CD4-positive, alpha-beta T cell (primary cell): ENCODE measurements at places on chromosomes 11 and 22.

GRCh38 chr11:21484039-21484438 is 708.8 kb upstream of the ANO5 start:
- DNase-seq: no peak

DNA sequence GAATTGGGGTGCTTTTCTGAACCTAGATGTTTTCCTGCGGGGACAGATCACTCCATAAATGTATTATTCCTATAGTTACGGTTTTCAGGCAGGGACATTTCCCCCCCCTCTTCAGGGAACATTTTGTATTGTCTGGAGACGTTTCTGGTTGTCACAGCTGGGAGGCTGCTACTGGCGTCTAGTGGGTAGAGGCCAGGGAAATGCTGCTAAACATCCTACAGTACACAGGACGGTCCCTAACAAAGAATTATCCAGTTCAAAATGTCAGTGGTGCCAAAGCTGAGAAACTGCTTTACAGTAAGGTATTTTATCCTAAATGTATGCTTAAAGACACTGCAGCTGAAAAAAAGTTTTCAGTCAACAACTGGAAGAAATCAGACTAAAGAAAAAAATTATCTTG is 19.4 kb downstream of the PIWIL4 start:
- no peak for DNase-seq

- no peak for DNase-seq
Observed at GRCh38 chr22:48338793-48339705, 1488.6 kb downstream of the BRD1 start.

DNA sequence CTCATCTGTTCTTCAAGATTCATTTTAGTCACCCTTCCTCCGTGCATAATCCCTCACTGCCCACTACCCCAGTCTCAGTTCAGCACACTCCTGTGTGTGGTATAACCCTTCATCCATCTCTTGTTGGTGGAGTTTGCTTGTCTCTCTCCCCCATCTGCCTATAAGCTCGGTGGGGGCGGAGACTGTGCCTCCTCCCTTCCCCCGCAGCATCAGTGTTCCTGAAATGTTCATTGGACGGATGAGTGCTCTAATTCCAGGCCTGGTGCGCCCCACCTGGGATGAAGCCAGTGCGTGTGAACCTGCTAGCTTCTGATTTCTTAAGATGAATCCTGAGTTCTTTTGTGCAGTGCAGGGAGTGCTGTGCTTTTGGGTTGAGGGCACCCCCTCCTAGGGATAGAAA is 100.0 kb downstream of the GRIK4 start:
- no peak for DNase-seq

DNA sequence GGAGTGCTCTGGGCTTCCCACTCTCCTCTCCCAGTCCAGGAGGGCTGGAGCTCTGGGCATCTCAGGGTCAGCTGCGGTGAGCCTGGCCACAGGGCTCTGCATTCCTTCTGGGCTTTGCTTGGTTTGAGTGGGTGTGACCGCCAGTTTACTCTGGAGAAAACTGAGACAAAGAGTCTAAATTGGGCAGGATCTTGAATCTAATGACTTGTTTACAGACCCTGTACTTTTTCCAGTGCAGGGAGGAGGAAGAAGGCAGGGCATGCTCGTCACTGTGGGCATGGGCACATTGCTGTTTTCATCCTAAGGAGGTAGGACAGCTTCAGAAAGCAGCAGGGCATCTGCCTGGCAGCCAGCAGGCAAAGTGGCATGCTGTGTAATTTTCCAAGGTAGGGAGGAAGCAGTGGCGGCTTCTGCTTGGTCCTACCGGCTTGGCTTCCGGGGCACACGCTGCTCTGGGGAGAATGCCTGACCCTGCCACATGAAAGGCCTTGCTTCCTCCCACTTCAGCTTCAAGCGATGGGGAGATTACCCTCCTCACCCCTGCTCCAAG is 22.9 kb downstream of the FLI1 start:
- peak; percentile 81 for DNase-seq

DNA sequence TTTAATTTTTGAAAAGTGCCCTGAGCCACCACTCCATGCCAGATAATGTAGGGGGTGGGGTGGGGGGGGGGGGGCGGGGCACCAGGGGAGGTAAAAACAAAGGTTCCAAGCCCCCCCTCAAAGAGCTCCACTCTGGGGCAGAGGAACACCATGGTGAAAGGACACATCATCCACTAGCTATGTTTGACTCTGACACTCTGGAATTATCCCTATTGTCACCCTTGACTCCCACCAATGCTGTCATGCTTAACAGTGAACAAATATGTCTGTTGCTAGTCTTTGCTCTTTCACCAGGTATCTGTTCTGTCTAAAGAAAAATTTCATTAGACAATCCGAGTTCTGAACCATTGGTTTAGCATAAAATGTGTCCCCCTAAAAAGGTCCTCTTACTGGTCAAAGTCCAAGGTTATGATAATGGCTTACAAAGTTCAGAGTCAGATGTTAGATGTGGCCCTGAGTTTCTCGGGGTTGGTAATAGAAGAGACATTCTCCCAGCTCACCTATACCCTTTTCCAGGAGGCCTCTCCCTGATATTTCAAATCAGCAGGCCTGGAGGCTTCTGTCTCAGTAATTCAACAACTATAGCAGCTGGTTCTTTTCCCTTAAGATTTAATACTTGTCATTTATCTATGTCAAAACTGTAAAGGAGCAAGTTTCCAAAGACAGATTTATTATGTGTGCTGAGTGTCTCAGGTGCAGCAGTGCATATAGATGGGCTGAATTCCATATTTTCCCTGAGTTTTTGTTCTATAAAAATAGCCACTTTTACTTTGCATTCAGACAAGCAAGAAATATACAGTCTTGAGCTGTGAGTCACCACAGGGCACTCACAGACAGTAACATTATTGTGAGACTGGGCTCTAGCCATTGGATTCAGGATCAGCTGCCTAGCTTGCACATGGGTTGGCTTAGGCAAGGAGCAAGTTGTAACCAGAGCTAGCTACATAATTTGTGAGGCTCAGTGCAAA is 174.1 kb downstream of the CSNK2A3 start:
- DNase-seq: no peak

- peak; percentile 58 for DNase-seq
Observed at GRCh38 chr11:16791191-16791961, 52.9 kb downstream of the C11orf58 start.

- no peak for DNase-seq
Observed at GRCh38 chr11:44066732-44067141, 667 bp downstream of the ACCS start.

GRCh38 chr11:43130616-43131015 is 181.2 kb upstream of the API5 start:
- DNase-seq: no peak

DNA sequence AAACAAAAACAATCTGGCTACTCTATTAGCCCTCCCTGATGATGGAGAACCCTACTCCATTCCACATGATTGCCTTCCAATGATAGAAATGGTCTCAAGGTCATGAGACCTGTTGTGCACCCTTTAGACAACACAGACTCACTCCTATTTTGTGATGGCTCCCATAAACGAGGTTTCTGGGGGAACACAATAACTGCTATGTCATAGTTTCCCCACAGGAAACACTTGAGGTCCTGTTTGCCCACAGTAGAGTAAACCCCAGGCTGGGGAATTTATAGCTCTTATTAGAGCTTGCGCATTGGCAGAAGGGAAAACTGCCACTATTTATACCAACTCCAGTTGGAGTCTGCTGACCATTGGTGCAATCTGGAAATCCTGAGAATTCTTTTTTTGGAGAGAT is 28.7 kb downstream of the MIF start:
- no peak for DNase-seq

DNA sequence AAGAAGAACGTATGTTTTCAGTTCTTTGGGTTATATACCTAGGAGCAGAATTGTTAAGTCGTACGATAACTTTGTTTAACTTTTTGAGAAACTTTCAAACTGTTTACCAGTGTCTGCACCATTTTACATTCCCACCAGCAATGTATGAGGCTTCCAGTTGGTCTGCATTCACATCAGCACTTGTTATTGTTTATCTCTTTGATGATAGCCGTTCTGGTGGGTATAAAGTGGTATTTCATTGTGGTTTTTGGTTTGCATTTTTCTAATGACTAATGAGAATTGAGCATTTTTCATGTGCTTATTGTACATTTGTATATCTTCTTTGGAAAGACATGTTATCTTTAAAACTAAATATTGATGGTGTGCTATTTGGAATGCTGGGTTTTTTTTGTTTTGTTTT is 59.8 kb downstream of the KDM2A start:
- DNase-seq: no peak

DNA sequence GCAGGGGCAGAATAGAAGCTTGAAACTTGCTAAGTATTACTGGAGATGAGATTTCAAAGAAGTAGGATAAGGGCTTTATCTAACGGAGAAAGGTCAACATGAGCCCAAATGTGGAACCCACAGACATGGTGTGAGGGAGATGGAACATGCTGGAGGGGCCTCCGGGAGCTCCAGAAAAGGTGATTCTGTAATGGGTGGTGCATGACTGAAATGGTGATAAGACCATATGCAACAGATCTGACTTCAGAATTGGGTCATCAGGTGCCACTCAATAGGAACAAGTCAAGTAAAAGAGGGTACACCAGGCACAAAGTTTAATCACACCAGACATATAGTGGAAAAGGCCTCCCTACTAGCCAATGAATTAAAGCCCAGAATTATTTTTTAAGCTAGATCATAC is 7.9 kb upstream of the CEP295 start:
- no peak for DNase-seq

- no peak for DNase-seq
Observed at GRCh38 chr22:38285018-38285417, 12.2 kb upstream of the TMEM184B start.
